Esophagus squamous epithelium (tissue), 5 donors: ENCODE measurements at places on chromosomes 16 and 17.

- no peak for DNase-seq
Measured at GRCh38 chr16:47858333-47858982, 297.3 kb downstream of the ABCC12 start.

- no peak for DNase-seq
Measured at GRCh38 chr17:34122515-34122914, 132.6 kb upstream of the CCL2 start.

- DNase-seq: no peak
Measured at GRCh38 chr16:8620535-8620934, 963 bp upstream of the METTL22 start.

DNA sequence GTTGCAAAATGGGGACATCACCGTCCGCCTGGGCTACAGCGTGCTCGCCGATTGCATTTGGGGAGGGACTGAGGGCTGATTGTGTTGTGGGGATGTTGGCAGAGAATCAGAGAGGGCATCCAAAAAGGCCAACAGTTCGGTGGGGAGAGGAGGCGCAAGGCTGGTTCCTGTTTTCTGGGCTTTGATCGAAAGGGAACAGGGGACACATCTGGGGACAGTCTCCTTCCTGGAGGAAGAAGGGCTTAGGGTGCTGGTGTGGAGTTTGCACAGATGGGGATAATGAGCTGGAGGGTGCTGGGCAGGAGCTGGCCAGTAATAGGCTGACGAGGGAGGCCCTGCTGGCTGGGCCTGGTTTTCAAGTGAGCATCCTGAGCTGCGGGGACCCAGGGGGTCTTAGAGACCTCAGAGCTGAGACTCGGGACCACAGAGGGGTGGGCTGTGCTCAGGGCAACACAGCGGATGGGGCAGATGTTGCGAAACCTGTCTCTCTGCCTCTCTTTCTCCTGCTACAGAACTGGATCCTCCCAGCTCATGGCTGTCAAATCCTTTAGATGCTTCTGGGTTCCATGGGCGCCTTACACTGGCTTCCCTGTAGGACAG lies 288.7 kb downstream of the SEC14L1 start:
- DNase-seq: no peak

- no peak for DNase-seq
Measured at GRCh38 chr17:28170771-28171170, 128.3 kb downstream of the NLK start.

DNA sequence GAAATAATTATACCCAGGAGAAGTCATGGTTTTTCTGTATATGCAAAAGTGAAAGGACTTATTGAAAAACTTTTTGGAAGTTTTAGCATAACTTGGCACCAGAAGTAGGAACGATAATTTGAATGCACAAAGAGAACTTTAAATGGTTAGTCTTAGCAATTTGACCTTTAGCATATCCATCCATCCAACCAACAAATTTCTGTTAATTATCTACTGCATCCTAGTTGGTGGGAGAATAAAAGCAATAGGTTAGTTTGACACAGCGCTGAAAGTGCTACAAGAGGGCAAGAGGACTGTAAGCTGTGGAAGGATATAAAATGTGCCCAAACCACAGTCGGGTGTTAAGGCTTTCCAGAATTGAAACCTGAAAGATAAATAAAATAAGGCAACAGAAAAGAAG lies 17.6 kb downstream of the SPAG9 start:
- no peak for DNase-seq

GRCh38 chr16:71758293-71758760 lies 33.8 kb upstream of the PHLPP2 start:
- no peak for DNase-seq

DNA sequence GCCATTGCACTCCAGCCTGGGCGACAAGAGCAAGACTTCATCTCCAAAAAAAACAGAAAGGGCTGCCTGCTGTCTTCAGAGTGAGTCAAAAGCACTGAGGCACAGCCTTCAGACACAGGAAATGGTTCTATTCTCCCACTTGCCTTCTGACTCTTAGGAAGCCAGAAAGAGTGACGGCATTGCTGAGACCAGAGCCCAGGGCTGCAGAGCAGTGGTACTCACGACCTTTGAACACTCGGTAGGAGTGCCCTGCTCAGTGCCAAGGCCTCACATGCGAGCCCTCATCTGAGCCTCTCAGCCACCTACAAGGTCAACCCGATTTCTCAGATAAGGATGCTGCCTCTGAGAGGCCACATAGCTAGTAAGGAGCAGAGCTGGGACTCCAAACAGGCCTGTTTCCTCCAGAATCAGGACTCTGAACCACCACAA lies 3.5 kb upstream of the ITGAE start:
- no peak for DNase-seq

DNA sequence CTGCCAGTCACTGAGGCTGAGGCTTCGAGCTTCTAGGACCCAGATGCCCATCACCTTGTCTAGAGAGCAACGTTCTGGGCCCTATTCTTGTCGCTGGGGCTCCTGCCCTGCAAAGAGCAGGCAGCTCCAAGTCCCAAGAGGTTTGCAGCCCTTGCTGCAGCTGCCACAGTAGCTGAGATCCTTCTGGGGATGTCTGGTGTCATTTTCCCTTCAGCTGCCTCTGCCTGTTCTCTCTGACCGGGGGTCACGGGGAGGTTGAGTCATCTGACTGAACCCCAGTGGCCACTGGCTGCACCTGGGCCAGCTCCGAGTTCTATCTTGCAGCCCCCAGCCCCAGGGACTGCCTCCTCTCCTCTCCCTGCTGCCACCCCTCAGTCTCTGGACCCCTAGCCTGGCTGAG lies 4.9 kb downstream of the WSCD1 start:
- no peak for DNase-seq

DNA sequence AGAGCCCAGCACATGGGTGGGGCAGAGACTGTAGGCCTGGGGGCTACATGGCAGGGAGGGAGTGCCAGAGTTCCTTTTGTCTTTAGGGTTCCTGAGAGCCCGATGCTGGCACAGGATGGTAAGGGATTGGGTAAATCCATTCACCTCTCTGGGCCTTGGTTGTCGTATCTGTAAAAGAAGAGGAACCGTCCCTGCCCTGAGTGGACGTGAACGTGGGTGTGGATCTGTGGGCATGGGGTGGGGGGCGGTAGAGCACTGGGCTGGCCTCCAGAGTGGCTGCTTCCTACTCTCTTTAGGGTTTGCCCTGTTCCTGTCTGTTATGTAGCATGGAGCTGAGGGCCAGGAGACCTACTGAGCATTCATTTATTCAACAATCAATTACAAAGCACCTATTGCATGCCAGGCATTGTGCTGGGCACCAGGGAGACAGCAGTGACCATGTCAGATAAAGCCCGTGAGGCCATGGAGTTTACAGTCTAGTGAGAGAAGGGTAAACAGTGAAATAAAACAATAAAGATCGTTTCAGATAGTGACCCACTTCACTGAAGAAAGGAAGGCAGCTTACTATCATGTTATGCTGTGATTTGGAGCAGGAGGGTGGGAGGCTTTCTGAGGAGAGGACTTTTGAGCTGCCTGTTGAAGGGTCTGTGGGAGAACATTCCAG lies 13.1 kb upstream of the TCAP start:
- DNase-seq: no peak

- DNase-seq: no peak
Measured at GRCh38 chr17:70157151-70157550, 12.2 kb upstream of the KCNJ2 start.

- DNase-seq: no peak
Measured at GRCh38 chr16:23949630-23950290, 114.0 kb downstream of the PRKCB start.

DNA sequence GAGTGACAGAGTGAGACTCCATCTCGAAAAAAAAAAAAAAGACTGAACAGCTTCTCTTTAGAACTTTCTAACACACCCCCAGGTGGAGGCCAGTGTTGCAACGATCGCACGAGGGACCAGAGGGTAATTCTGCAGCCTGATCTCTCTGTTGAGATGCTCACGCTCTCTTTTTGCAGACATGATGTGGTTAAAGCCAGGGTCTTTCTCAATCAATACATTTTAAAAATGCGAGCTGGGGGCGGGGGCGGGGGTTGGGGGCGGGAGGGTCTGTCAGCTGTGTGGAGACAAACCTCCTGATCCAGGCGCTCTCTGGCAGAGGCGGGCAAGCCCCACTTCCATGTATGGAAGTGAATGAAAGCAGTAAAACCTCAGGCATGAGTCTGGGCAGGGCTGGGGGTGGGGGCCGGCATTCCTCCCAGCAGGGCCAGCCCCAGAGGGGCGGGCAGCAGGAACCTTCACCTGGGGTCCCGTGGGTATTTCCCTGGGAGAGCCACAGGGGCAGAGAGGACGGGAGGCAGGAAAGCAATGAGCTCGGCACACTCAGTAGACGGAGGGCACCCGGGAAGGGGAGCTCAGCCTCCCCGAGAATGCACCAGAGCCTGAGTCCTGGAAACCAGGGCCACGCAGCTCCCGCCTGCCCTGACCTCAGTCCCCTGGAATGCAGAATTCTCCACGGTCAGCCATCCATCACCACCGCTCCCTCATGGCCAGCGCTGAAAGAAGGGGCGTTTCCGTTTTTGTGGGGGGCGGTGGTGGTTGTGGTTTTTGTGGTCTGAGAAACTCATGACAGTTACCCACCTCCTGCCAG lies 28.0 kb downstream of the NXN start:
- no peak for DNase-seq

- no peak for DNase-seq
Measured at GRCh38 chr17:14351493-14351892, 50.6 kb downstream of the HS3ST3B1 start.
